ENCODE measurements at places on chromosomes 1 and 21.

GRCh38 chr21:32336711-32337110 lies 38.1 kb downstream of the MRAP start:
- no peak for DNase-seq

DNA sequence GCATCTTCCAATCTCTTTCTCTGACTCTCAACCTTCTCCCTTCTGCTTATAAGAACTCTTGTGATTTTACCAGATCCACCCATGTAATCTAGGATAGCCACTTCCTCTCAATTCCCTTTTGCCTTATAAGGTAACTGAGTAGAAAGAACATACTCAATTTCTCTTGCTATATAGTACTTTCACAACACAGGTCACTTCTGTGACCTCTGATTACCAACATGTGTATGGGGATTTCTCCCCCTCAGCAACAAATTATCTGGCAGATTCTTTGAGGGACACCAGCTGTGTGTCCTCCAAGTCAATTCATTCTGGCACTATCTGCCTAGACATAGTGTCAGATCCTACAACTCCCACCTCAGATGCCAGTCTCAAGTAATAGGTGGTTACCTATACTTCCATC lies 62.5 kb downstream of the IL23R start:
- DNase-seq: no peak

DNA sequence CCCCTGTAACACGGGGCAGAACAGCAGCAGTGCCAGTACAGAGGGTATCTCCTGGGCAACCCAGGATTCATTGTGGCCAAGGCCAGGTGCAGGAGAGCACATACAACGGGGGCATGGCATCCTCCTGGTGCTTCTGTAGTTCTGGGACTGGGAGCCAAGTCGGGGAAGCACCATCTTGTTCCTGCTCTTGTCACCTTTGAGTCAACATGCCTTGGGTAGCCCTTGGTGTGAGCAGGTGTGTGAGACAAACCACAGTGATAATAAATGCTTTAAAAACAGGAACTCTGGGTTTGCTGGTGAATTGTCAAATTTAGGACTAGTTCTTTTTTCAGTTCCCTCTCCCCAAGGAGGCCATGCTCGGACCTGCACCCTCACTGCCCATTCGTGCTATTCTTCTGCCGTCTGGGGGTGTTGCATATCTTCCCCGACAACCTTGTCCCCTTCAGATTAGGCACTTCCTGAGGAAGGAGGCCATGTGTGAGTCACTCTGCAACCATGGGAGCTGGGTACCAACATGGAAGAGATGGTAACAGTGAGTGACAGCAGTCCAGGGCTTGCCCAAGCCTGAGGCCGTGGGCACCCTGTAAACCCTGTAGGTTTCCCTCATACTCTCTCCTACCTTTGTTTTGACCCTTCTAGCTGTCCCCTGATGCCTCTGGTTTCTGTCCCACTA lies 150.2 kb downstream of the GRIK3 start:
- DNase-seq: no peak

DNA sequence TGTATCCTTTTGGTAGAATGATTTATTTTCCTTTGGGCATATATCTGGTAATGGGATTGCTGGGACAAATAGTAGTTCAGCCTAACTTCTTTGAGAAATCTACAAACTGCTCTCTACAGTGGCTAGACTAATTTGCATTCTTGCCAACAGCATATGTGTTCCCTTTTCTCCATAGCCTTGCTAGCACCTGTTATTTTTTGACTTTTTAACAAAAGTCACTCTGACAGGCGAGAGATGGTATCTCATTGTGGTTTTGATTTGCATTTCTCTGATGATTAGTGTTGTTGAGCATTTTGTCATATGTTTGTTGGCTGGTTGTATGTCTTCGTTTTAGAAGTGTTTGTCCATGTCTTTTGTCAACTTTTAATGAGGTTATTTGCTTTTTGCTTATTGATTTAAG lies 99.8 kb downstream of the UCK2 start:
- DNase-seq: no peak

GRCh38 chr1:227343727-227344551 lies 25.6 kb upstream of the CDC42BPA start:
- no peak for DNase-seq

GRCh38 chr1:11908095-11908675 lies 18.0 kb downstream of the KIAA2013 start:
- DNase-seq: peak; percentile 73

GRCh38 chr1:211469938-211470529 lies 21.9 kb downstream of the RD3 start:
- DNase-seq: peak; percentile 28

GRCh38 chr1:46457178-46457577 lies 32.5 kb upstream of the DMBX1 start:
- DNase-seq: no peak

GRCh38 chr1:239784896-239785295 lies 306.8 kb upstream of the FMN2 start:
- no peak for DNase-seq

- no peak for DNase-seq
These were observed 38.9 kb upstream of the BMP8A start for GRCh38 chr1:39452540-39452939.

- DNase-seq: no peak
These were observed 56.0 kb downstream of the SASS6 start for GRCh38 chr1:100076744-100077143.

DNA sequence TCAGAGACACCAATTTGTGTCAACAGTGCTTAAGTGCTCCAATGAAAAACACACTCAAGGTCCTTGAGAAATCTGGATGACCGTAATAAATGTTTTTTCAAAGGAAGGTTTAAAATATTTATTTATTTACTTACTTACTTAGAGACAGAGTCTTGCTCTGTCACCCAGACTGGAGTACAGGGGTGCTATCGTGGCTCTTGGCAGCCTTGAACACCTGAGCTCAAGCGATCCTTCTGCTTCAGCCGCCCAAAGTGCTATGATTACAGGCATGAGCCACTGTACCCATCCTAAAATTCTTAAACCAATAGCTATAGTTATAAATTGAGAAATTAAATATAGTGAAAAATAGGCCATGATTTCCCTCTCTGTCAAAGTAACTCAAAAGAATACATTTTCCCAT lies 17.3 kb upstream of the ERICH3 start:
- no peak for DNase-seq

DNA sequence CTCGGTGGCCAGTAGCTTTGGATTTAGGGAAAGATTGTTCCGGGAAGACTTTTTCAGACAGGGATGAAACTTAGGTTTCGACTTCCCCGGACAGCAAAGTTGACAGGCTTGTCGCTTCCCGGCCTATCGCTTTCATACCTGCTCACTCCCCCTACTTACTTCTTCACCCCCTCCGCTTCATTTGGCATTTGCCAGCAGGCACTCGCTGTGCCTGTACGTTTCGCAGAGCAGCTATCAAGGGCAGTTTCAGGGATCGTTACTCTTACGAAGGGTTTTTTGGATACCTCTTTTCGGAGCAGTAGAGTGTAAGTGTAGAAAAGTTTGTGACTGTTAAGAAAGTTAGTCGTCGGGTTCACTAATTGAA lies 393 bp downstream of the BLZF1 start:
- no peak for DNase-seq

DNA sequence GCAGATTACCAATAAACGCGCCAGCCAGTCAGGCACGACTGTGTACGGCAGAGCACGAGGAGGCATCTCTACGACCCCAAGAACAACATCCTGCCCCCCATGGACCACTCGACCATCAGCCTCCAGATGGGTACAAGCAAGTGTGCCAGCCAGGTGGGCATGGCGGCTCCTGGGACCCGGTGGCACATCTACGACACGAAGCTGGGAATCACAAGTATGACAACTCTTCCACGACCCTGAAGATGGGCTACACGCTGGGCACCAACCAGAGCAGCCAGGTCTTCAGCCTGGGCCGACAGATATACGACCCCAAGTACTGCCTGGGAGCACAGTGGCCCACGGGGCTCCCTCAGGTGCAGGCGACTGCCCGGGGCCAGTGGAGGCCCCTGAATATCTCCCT lies 217.6 kb downstream of the POTED start:
- no peak for DNase-seq

- no peak for DNase-seq
These were observed 12.6 kb downstream of the CD2 start for GRCh38 chr1:116766616-116767469.

GRCh38 chr1:23290836-23291565 lies 53.1 kb downstream of the HNRNPR start:
- no peak for DNase-seq

- DNase-seq: no peak
These were observed 87.1 kb downstream of the SELENOF start for GRCh38 chr1:86826856-86827255.

DNA sequence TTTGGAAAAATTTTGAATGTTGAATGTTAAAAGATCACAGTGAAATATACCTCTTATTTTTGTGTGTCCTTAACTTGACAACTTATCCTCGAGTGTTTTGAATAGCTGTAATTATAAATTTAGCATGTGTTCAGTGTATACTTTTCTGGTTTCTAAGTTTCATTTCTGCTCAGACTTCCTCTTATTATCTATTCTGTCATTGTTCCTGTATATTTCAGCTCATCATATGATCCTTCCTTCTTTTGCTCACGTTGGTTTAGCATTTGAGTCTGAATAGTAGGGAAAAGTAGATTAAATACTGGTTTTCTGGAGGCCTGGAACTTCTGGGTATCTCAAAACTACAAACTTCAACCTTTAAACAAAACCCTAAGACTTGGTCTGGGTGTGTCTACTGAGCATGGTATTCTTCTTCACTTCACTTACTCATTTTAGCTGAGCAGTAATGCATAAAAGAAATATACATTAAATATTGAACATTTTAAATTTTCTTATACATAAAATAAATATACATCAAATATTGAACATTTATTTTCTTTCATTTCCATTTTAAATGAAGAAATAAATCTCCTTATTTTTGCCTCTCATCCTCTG lies 3.3 kb upstream of the ATP6V1G3 start:
- DNase-seq: no peak

DNA sequence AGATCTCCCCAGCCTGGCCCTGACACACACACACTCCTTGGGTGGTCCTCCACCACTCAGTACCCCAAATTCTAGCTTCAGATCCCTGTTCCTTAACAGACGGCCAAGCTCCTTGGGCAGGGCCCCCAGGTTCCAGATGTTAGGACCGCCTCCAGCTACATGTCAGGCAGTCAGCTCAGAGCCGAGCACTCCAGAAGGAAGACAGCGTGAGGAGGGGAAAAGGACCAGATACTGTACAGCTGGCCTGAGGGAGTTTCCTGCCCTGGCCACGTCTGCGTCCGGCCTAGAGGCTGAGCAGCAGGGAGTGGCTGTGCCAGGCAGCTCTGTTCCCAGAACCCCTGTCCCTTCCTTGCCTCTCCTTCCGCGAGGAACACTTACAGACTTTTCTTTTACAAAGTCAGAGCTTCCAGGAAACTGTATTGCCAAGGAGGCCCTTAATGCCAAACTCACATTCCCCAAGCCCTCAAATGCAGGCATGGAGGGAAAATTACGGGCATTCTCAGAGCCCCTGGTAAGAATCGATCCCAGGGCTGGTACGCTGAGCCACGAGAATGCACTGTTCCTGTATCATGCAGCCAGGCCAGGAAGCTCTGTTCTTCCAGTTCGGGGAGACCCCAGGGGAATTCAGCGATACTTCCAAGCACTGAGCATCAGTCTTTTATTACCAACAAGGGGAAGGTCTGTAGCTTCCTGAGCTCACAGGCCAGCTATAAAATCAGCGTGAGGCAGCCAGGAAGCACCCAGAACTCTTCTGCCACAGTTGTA lies 45.2 kb upstream of the CNTN2 start:
- no peak for DNase-seq

DNA sequence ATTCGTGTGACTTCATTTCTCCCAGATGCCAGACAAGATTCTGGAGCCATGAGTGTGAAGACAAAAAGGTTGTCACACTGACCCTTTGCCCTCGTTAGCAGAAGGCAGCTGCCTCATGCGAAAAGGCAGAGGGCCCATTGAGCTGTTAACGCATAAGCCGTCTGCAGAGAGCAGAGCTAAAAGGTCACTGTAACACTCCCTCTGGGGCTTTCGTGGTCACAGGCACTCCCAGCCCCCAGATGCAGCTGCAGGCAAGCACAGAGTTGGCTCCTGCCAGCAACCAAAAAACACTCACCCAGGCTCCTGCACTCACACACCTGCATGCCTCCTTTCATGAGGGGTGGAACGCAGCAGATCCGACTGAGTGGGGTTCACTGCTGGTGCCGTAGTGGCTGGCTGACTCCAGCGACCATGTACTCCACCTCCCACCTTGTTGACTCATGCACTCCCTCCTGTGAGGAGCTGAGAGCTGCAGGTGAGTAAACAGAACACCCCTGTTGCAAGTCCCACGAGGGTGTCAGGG lies 287.5 kb downstream of the SMYD3 start:
- DNase-seq: no peak

- no peak for DNase-seq
These were observed 6.8 kb downstream of the TENT5C start for GRCh38 chr1:117612517-117613248.

DNA sequence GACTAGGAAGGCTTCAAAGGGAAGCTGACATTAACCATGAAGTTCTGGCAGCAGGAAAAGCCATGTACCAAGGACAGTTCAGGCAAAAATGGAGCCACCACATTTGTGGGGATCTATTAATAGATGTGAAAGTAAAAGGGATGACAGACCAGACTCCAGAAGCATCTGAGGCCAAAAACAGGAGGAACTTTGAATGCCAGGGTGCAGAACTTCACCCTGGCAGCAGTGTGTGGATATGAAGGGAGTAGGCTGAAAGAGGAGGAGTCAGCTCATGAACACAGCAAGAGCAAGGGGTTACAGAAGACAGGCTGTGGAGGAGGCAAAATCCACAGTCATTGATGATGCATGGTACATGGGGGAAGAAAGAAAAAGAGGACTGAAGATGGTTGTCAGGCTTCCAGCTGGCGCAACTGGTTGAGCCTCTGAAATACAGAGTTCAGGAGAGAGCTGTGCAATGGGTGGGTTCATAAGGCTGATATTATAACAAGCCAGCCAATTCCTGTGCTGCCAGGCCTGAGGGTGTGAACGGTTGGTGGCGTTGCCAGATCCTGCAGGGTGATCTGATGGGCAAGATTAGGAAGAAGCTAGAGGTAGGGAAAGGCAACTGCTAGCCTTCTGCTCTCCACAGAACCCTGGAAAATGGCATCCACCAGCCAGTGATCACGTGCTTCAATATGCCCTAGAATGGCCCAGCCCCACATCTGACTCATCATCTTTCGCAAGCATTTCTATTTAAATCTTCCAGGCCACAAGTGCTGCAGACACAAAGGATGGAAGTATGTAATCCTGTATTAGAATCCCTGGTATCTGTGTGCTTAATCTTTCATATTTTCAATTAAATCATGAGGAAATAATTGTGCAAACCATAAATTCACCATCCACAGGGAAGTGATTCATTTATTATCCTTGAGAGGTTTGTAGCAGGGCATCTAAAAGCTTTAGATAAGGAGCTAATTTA lies 81.9 kb downstream of the SLC25A24 start:
- DNase-seq: no peak

GRCh38 chr1:96764469-96764868 lies 42.9 kb downstream of the PTBP2 start:
- DNase-seq: no peak
